ENCODE measurements at places on chromosomes 1 and 21.

- no peak for DNase-seq
Observed at GRCh38 chr1:194903524-194903923, 1704.7 kb downstream of the KCNT2 start.

DNA sequence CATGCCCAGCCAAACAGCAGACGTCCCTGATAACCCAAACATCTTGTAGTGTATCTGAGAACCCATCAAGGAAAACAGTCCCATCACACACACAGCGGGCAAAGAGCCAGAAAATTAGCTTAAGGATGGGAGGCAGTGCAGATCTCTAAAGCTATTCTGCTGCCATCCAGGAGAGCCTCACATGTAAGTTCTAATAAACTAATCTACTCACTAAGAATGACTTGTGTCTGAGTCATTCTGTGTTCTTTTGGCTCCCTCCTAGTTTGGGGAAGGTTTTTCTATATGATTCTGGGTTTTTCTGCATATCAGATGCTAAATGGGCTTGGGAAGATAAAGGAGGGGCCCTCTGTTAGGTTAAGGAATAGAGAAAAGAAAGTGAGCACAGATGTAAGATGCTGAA is 162.8 kb downstream of the HUNK start:
- DNase-seq: no peak

GRCh38 chr1:152442301-152442700 is 28.2 kb upstream of the CRNN start:
- no peak for DNase-seq

DNA sequence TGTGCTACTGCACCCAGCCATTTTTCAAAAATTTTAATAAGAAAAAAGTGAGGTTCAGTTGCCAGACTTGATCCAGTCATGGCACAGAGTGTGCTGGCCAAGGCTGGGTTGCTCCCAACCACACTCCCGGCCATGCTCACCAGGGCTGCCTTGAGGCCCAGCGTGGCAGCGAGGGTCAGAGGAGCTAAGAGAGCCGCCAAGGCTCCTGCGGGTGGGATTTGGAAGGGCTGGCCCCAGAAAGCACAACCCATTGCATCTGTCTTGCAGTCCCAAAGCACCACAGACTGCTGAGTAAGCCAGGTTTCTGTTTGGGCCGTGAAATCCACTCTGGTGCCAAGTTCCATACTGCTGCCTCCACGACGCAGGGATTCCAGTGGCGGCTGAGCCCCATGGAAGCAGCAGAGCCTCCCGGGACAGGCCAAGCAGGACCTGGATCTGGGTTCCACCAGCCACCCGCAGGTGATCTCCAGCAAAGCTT is 22.6 kb downstream of the ZBTB17 start:
- no peak for DNase-seq

DNA sequence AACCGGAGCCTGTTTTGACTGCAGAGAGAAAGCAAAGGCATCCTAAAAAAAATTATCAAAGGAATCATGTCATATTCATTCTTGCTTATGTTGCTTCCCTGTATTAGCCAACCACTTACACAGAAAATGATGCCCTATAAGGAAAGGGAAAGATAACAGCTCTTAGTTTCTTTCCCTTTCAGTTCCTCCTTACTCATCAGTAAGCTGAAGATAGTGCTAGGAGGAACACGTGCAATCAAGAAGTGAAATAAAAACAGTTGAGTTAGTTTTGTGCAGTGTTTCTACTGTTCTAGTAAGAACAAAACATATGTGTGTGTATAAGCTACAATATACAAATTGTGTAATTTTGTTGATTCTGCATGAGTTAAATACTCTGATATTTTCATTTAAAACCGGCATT is 45.3 kb upstream of the MTF2 start:
- DNase-seq: no peak

- DNase-seq: no peak
Observed at GRCh38 chr1:1177452-1178206, 3.9 kb downstream of the TTLL10 start.

- DNase-seq: no peak
Observed at GRCh38 chr1:33768106-33768505, 95.8 kb upstream of the HMGB4 start.

- no peak for DNase-seq
Observed at GRCh38 chr1:197092491-197093023, 25.5 kb upstream of the F13B start.

DNA sequence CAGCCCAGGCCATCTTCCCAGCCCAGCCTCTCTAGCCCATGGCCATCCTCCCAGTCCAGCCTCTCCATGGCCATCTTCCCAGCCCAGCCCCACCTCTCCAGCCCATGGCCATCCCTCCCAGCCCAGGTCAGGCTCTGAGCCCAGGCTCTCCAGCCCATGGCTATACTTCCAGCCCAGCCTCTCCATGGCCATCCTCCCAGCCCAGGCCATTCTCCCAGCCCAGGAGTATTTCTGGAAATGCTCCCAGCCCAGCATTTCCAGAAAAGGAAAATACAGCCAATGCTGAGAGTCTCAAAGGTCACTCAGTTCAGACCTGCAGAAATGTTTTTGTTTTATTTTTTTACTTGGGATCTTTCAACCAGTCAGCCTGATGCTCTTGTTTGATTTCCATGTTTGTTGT is 70.0 kb upstream of the ZNF281 start:
- no peak for DNase-seq

- no peak for DNase-seq
Observed at GRCh38 chr1:147620543-147620942, 49.8 kb downstream of the ACP6 start.

DNA sequence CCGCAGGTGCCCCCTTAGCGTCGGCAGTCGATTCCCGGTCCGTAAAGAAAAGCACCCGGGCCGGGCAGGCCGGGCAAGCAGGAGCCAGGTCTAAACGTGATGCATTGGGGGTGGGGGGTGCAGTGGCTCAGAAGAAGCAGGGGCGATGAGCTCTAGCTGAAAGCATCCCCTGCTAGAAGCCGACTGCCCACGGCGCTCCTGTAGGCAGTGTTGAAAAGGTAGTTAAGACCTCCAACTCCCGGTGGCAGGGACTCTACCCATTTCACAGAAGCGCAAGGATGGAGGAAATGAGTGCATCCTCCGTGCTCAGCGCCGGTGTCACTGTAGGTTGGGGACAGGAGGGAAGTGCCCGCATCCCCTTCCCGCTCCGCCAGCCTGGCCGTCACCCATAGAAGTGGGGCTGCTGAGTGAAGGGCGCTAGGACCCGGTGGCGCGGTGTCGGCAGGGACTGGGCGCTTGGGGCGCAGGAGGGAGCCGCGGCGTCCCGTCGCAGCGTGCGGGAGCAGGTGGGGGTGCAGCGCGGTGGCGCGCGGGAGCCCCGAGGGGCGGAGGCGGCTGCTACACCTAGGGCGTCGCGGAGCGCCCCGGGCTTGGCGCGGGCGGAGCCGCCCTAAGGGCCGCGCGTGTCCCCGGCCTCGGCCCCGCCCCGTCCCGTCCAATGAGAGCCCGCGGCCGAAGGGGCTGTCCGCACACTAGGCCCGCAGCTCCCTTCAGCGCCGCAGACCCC is at the start of gene WNT2B:
TSS of gene WNT2B (plus strand) at position 688 of the 727 bp plus-strand sequence. CDS start 298 bp downstream, outside the sequence.
- DNase-seq: peak; percentile 42

- DNase-seq: no peak
Observed at GRCh38 chr1:183761871-183762270, 43.0 kb upstream of the RGL1 start.

DNA sequence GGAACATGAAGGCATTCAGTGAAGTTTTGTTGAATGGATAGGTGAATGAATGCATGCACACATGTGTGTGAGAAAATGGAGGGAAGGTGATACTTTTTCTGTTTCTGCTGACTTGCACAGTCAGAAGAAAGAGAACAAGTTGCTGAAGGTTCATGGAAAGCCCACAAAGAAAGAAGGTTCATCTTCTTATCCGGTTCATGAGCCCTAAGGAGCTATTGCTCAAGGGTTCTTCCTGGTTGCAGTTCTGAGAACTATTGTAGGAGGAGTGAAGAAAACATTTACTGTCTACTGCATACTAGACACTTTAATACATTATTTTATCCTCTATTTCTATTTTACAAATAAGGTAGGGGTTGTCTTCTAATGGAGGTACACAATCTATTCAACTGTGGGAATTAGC is 13.4 kb upstream of the NIBAN1 start:
- no peak for DNase-seq

- no peak for DNase-seq
Observed at GRCh38 chr1:24299901-24300300, 19.3 kb upstream of the GRHL3 start.

DNA sequence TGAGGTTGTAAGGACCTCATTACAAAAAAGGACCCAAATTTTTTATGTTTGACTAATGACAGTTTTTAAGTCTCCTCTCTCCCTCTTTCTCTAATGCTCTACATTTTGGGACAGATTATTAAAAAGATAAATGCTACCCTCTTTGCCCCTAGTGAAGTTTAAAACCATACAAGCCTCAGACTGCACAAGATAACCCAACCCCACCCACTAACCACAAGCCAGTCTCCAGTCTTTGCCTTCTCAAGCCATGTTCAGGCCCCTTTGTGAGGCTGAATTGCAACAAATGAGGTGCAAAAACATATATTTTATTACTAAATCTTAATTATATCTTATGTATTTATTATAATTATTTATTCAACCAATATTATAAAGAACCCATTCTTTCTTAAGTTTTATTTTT is 597.2 kb upstream of the BRINP3 start:
- no peak for DNase-seq

DNA sequence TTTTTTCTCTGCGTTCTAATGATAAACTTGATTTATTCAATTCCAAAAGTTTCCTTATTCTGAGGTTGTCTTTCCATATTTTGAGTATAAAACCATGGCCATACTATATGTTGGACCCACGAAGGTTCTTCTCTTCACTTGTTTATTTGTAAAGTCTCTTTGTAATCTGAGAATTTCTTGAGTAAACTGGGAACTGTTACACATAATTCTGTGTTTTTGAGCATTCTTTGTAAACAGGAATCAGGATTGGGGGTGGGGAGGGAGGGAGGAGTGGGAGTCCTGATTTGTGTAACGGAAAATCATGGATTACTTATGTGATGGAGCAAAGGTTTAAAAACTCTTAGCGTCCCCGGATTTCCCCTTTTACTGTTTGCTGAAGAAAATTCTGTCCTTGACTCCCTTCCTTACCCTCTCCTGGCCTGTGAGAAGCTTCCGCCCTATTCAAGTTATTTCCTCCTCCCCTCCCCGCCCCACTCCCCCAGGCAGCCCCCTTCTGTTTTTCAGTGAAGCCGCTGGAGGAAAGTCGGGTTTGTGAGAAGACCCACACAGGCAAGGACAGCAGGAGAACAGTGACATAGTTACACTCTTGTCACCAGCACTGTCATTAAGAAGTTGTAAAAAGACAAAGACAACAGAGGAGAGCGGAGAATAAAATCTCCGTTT is 6.4 kb upstream of the NBPF11 start:
- no peak for DNase-seq

DNA sequence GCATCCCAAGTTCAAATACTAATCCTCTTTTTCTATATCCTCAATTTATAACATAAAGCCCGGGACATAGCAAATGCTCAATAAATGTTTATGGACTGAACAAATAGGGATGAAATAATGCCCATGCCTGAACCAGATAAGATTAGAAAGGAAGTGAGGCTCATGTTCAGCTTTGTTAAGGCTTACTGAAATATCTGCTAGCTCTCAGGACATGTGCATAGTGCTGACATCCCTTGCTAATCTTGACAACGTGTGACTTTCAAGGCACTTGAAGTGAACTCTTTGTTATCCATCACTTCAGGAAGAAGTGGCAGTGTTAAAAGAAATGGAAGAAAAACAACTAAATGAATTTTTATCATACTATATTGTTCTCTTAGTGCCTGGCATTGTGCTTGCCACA is 260.3 kb upstream of the SGIP1 start:
- DNase-seq: no peak

DNA sequence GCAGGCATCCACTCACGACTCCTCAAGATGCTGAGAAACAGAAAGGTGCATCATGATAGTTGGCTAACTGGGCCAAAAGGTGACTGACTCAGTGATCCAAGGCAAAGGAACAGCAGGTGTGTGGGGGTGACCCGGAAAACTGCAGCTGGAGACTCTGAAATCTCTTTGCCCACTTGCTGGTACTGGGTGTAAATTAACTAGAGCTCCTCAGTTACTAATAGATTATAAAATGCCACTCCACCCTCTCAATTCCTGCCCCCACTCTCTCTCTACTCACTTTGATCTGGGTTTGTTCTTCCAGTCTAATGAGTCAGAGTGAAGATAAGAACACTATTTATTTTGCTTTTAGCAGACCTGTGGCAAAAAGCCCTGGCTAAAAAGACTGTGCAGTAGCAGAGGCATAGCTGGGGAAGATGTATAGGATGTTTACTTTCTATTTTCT is 7.2 kb upstream of the PIGC start:
- DNase-seq: no peak

- no peak for DNase-seq
Observed at GRCh38 chr1:4309676-4310320, 344.6 kb upstream of the AJAP1 start.

GRCh38 chr1:115833856-115834255 is 7.1 kb downstream of the NHLH2 start:
- DNase-seq: no peak

GRCh38 chr1:19768353-19769210 is 31.1 kb downstream of the TMCO4 start:
- DNase-seq: no peak

- DNase-seq: no peak
Observed at GRCh38 chr1:13697738-13698137, 2.2 kb upstream of the PRDM2 start.

DNA sequence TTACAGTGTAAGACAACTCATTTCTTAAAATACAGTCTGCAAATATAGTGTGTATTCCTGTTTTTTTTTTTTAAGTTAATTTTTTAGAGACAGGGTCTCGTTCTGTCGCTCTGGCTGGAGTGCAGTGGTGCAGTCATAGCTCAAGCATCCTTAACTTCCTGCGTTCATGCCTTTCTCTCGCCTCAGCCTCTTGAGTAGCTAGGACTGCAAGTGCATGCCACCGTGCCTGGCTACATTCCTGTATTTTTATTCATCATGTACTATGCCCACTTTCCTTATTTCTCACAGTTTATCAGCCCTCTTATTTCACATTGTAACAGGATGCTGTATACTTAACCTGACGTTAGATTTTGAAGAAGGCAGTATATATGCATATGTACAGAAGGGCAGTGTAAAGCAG is 26.7 kb downstream of the MIER1 start:
- DNase-seq: no peak

DNA sequence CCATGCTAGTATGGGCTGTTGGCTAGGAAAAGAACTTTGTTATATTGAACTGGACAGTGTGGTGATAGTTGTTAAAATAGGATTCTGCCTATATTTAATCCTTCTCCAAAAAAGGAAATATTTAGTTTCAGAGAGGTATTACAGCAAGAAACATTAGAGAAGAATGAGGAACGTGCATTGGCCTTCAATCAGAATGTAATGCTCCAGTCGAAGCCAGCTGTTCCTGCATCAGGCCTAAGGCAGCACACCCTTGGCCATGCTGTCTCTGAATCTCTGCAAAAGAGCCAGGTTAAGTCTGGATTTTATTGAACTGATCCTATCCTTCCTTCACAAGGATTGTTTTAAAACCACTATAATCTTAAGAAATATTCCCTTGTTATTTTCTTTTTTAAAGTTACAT is 35.3 kb upstream of the RALGPS2 start:
- DNase-seq: no peak

DNA sequence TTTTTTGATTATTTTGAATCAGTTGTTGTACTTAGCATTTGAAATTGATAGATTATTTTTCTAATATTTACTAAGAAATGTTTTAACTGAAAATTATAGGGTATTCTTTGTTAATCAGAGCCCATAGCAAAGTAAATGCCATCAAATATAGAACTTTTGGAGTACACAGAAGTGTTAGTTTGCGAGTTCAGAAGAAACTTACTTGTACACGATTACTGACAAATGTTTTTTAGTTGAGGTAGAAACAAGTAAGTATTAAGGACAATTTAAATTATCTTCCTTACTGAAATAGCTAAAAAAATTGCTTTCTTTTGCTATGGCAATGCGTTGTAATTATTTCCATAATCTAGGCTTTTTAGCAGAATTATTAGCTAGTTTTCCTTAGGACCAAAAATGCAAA is 692.2 kb downstream of the USP25 start:
- DNase-seq: no peak
